ENCODE measurements at places on chromosomes 7 and 10.

DNA sequence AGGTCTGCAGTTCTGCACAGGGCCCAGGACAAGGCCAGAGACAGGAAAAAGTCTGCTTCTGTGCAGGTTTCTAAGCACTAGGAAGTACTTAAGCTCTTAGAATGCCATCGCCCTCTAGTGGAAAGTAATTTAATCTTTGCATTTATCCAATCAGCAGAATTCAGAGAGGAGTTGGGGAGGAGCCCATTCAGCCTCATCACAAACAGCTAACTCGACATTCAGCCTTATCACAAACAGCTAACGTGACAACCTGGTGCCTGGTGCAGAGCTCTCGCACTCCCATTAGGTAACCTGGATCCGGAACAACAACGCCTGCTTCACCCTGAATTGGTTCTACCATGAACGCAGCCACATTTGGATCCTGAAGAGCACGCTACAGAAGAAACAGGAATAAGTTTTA, 15.2 kb downstream of the OAT start:
- peak; percentile 71 for DNase-seq

DNA sequence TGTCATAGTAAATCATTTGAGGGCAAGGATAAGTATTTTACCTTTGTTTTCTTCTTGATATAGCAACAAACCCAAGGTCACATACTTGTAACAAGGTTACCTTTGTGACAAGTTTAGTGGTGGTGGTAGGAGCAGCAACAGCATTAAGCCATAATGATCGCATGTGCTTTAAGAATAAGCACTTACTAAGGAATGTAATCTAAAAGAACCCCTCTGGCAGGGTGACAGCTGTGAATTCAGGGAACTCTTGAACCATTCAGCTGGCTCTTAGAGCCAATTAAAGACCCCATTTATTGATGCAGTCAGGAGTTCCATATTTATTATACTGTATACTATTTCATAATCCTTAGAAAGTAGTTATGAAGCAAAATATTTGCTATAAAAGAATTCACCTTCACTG, 370.8 kb downstream of the EXOC4 start:
- DNase-seq = no peak

DNA sequence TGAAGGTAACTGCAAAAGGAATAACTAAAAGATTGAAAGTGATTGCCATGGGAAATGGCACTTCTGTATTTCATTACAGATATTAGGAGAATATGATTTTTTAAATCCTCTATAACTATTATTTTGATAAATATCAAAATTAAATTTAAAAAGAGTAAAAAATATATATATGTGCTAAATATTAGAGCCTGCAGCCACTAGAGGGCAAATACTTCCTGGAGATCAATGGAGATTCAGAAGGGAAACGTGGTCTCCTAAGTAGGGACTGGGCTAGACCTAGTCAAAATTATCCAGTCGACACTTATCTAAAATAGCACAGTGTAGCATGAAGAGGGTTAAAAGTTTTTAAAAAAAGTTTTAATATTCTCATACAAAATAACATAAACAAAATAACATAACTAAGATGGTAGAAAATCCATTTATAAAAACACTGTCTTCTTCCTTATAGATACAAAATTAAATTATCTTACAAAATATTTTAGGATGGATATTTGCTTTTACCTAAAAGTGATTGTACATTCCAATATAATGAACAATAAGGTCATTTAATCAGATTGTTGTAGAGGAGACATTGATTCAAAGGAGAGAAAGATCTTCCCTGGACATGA, 434.3 kb downstream of the MDFIC start:
- no peak for DNase-seq

- DNase-seq = no peak
These were observed 14.3 kb downstream of the GLCCI1 start for GRCh38 chr7:7982904-7983303.
